Endothelial cell of umbilical vein (primary cell): ENCODE measurements at places on chromosomes 6 and 20.

GRCh38 chr6:141968632-141969031 is 164.1 kb upstream of the GJE1 start:
- DNase-seq, result no peak

- DNase-seq, result no peak
Measured at GRCh38 chr6:14841901-14842421, 403.9 kb upstream of the JARID2 start.

DNA sequence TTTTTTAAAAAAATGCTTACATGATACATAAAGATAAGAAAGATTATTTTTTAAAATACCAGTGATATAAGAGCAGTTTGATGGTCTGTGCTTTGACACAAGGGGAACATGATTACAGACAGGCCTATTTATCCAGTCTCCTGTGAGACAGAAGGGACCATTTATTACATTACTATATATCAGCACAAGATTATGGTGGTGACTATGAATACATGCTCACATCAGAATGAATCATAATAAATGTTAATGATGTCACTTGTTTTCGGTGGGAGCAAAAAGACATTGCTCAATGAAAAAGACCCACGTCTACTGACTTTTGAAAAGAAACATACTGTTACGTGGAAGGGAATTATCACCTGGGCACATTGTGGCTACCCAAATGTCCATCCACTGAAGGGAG is 455.1 kb downstream of the CDC5L start:
- no peak for DNase-seq

- DNase-seq, result no peak
Measured at GRCh38 chr20:36604952-36605398, 604 bp upstream of the RAB5IF start.

DNA sequence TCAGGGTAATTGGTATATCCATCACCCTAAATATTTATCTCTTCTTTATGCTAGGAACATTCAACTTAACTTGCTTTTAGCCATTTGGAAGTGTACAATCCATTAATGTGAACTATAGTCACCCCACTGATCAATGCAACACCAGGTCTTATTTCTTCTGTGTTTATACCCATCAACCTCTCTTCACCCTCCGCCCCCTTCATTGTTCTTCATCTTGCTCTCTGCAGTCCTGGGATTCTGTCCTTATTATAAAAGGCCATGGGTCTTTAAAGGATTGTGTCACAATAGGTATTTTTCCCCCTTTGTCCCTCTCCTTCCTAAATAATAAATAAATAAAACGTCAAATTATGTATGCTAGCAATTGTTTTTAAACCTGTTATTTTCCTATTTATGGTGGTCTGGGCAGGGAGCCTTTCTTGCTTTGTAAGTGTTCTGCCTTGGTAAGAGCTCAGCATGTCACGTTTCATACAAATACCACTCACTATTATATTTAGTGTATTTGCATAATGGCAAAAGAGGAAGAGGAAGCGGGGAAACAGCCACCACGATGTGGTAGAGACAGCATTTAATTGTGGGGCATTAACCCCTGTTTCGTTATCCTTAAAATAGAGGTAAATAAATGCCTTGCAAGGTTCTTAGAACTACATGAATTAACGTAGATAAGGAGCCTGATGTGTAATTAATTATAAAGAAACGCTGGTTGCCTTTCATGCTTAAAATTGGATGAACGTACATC is 1.9 kb downstream of the ABRACL start:
- DNase-seq, result no peak

GRCh38 chr6:79081663-79082062 is 3.6 kb upstream of the PHIP start:
- DNase-seq, result no peak
